ENCODE measurements at places on chromosomes 3 and 15.

DNA sequence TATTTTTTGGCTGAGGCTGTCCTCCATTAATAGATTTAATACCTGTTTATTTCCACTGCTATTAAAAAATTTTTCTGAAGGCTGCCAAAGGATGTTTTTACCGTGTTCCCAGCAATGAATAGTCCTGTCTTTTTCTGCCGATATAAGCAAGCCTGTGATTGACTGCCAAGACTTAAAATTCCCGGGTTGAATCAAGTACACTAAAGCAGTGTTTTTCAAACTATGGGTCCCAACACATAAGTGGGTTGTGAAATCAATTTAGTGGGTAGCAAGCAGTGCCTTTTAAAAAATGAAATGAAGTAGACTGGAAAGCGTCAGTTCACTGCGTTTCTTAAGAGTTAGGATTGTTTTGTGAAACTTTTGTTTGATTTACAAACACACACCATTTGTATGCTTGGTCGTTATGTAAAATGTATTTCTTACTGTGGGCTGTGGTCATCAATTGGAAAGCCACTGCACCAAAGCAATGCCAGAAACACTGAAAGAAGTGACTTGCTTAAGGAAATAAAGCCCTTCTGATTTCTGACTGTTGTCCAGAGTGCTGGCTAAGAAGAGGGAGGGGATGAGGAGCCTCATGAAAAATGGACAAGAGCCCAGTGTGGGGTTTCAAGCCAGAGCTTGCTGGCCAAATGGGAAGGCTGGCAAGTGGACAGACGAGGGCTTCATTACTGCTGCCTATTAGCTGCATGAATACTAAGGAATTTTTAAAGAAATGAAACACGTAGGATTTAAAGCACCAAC is 206.0 kb downstream of the THRB start:
- DNase-seq, result no peak

DNA sequence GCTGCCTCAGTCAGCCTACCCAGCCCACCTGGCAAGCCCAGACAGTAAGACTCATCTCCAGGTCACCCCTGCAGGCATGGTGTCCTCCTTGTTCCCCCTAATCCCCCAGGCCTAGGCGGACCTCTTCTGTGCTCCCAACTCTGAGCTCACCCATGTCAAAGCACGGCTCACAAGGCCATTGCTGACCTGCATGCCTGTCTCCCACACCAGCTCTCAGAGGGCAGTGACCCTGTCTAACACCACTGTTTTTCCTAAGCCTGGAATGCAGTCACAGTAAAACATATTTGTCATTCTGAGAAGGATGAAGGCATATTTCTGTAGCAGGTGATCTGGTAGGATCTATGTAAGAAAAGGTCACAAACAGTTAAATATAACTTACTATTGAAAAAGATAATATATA is 110.3 kb upstream of the HACD2 start:
- peak; percentile 43 for DNase-seq

GRCh38 chr3:187750006-187750512 is 4.8 kb upstream of the BCL6 start:
- no peak for DNase-seq

- no peak for DNase-seq
These were observed 14.7 kb downstream of the FHIT start for GRCh38 chr3:61236556-61236955.

DNA sequence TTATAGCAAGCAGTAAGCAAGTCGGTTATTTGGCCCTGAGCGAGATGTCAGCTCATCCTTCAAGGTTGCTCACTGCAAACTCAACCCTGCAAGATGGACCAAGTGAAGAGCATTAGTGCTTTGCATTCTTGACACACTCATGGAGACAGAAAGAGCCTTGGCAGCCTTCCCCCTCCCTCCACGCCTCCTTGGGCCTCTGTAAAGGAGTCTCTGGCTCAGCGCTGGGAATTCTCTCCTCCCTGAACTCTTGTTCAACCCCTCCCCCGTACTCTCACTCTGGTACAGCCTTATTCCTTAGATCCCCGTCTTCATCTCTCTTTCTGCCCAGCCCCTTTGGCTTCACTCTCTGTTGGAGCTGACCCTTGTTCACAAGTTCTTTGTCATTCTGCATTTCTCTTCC is 2.2 kb upstream of the CX3CR1 start:
- DNase-seq, result no peak

- no peak for DNase-seq
These were observed 31.4 kb upstream of the TIPARP start for GRCh38 chr3:156642750-156643728.

GRCh38 chr3:65837604-65838003 is 201.1 kb downstream of the MAGI1 start:
- no peak for DNase-seq

- no peak for DNase-seq
These were observed 40.8 kb downstream of the RHCG start for GRCh38 chr15:89455535-89455934.

GRCh38 chr3:78101384-78101783 is 1061.5 kb downstream of the ROBO2 start:
- no peak for DNase-seq

DNA sequence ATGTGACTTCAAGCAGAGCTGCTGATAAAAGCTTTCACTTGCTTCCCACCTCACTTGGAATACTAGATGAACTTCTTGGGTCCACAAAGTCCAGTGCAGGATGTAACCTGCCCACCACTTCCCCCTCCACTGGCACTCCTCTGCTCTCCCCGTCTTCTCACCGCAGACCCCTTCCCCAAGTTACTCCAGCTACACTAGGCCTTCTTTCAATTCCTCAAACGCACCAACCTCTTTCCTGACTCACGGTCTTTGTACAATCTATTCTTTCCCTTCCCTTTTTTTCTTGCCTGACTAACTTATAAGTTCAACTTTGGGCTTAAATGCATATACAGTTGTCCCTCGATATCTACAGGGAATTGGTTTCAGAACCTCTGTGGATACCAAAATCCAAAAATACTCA is 5.2 kb upstream of the ATP13A3 start:
- no peak for DNase-seq

- no peak for DNase-seq
These were observed 189.2 kb upstream of the FEZF2 start for GRCh38 chr3:62562596-62562995.

DNA sequence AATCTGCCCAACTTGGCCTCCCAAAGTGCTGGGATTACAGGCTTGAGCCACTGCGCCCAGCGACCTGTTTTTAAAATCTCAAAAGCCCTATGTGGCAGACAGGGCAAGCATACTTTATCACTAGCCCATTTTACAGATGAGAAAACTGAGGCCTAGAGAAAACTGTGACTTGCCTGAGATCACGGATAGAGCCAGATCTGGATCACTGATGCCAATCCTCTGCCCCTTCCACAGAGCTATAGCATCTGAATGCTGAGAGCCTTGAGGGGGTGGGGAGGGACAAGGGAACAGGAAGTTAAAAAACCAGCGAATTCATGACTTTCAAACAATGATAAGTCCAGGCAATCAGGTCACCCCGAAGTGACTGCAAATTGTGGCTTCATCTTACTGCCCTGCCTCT is 7.3 kb downstream of the ANKRD63 start:
- no peak for DNase-seq

DNA sequence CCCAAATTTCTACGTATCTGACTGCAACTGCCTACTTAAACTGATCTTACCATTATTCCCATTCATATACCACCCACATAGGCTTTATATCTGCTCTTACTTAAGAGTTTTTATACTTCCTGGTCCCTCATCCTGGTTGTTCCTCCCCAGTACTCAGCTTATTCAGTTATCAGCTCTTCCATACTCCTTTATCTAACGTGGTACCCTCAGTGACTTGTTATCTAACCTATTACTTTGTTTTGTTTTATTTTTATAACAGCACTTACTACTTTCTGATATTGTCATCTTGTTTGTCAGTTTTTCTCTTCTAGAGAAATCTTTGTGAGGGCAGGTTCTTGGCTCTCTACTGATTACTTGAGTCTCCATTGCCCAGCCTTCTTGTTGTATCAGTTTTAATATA is 100.6 kb downstream of the ZNF609 start:
- DNase-seq, result no peak

DNA sequence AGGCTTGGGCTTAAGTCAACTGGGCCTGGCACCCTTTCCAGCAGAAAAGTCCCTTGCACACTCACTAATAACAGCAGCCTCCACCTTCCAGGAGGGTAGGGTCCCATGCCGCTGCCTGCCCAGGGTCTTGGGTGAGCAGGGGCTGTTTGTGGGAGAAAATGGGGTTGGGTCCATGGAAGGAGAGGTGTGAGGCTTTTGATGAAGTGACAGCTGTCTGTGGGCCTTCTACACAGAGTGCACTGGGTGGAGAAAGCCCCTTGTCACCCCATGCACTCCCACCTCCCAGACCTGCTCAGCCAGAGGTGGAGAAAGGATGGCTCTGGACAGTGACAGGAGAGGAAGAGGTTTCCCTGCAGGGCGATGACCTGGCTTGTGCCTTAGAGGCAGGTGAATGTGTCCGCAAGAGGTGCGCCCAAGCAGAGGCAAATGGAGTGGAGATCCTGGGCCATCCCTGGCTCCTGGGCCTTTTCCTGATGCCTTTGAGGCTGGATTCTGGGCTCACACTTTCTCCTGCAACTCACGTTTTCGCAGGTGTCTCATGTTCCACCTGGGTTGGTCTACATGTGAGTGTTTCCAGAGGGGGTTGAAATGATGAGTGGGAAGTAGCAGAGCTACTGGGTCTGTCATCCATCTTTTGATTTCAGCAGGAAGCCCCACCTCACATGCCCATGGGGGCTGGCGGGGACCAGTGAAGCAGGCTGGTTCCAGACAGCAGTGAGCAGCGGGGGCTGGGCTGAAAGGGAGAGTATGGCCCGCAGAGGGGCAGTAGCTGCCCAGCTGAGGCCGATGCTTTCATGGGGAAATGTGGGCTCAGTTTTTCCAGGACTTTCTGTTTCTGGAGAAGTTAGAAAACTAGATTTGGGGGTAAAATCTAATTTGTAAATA is 85.2 kb upstream of the PRR23E start:
- no peak for DNase-seq

DNA sequence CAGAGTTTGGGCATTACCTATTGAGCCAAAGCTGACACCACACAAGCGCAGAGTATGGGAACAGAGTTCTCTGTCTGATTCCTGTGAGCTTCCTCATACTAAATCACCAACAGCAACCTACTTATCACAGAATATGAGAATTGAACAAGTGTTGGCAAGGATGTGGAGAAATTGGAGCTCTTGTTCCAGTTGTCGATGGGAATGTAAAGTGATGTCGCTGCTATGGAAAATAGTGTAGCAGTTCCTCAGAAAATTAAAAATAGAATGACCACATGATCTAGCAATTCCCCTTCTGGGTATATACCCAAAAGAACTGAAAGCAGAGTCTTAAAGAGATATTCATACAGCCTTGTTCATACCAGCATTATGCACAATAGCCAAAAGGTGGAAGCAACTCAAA is 33.4 kb downstream of the CD86 start:
- no peak for DNase-seq

DNA sequence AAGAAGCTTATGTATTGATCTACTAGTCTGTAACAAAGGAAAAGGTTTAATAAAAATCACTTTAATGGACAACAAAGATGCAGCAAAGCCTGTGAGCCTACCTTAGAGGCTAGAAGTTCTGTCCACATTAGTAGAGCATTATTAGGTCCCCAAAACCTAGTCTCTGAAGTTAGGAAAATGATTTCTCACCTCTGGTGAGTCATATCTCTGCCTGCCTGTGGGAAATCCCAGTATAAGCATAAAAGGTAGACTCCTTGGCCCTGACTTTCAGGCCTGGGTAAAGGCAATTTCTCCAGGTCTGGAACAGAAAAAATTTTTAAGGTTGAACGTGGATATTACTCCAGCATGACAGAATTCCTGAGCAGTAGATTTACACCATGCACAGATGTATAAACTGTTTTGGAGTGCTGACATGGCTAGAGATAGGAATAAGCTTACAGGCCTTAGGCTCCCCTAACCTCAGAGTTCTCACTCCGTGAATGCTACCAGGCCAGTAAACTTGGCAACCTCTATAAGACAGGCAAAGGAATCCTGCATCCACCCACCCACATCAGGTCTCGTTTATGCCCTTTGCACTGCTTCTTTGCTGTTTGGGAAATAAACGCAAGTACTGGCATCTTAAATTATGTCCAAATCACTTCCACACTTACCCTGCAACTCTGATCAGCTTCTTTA is 104.1 kb downstream of the SERPINI1 start:
- no peak for DNase-seq

GRCh38 chr3:43317461-43318316 is 31.3 kb downstream of the SNRK start:
- no peak for DNase-seq

DNA sequence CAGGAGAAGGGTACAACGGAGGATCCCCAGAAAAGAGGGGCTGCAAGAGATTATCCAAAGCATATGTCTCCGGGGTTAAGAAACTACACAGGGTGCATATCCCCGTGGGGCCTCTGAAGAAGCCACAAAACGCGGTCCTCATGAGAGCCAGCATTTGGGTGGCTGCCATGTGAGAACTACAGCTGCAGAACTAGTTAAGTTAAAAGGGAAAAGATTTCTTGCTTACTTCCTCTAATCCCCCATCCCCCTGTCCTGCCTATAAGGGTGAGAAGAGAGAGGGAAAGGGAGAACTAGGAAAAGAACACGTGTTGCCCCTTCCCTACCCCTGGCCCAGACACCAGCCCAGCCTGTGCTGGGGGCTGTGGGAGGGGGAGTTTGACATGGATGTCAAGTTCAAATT is 70.4 kb upstream of the PCSK6 start:
- no peak for DNase-seq

- no peak for DNase-seq
These were observed 161.1 kb upstream of the ATP10A start for GRCh38 chr15:26024241-26024640.

GRCh38 chr3:150662410-150663200 is 41.1 kb downstream of the ERICH6 start:
- no peak for DNase-seq

- DNase-seq, result no peak
These were observed 171.9 kb downstream of the FAM43A start for GRCh38 chr3:194857469-194858113.

- DNase-seq, result no peak
These were observed 165.5 kb downstream of the MEX3B start for GRCh38 chr15:81880314-81880713.

- no peak for DNase-seq
These were observed 60.1 kb upstream of the PRR23E start for GRCh38 chr3:127132876-127133275.

- no peak for DNase-seq
These were observed 125.6 kb downstream of the PLOD2 start for GRCh38 chr3:146035366-146035765.

Measured in COLO829 (cell line).